Heart right ventricle (tissue), 16 donors: ENCODE measurements at places on chromosomes 7 and 10. TPM values are rescaled to one million over a fixed set of nuclear protein-coding genes. Genes with fewer than 3 reads are reported as not detected.
A peak's percentile ranks its signal among the peaks of the same experiment; 100 is the strongest.

DNA sequence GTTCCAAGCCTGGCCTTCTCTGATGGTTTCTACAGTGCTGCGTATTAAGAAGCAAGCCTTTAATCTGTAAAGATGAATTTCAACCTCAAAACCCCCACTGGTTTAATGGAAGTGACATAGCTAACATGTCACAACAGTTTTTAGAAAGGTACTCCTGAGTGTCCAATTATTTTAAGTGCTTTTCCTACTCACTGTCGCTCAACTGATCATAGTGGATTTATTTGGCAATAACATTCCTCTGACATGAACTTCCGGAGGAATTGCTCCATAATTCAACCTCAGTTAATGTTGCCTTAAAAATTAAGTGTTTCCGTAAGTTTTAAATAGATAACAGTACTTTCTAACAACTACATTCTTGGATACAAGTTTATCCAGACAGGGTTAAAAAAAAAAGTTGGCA lies 57.5 kb downstream of the AGMO start:
- H3K4me1 ChIP-seq, result peaks cover 25% of the 10 kb centered on the region
- no peak for DNase-seq
- no peaks in the 10 kb centered on the region for H3K36me3 ChIP-seq
- H3K4me3 ChIP-seq, result no peak overlapping the region
- no peak overlapping the region for H3K27ac ChIP-seq
- H3K27me3 ChIP-seq, result no peaks in the 10 kb centered on the region

- no peaks in the 10 kb centered on the region for H3K36me3 ChIP-seq
- peak overlapping the region; percentile 51 for H3K27ac ChIP-seq
- DNase-seq, result peak; percentile 16
- H3K4me3 ChIP-seq, result no peak overlapping the region
Measured at GRCh38 chr7:112868609-112869008, 78.4 kb upstream of the TMEM168 start.

DNA sequence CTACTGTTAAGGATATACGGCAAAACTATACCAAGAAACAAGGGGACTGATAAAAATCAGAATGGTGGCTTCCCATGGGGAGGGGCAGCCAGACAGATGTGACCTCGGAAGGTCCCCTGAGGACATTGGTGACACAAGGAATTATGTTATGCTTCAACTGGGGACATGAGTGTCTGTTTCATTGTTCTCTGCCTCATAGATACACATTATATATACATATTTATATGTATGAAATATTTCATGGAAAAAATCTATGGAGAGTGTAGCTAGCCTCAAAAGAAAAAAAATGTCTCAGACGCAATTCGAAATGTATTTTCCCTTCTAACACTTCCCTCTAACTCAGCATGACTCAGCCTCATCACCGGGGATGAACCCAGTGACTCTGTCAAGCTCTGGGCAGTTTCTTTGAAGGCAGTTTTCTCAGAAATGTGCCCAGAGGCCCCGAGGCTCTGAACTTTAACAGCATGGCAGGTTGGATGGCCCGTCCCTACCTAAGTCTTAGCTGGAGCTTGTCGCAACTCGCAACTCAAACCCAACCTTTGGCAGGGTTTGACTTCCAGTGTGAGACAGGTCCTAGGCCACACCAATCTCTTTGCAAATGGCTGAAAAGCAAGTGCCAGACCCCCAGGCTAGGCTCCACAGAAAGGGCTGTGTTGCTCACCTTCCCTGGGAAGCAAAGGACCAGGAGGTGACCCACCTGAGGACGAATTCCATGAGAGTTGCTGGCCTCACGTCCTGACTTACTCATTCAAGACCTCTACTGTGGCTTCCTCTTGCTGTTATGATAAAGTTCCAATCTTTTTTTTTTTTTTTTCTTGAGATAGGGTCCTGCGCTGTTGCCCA lies 86.9 kb downstream of the CARD11 start:
- no peaks in the 10 kb centered on the region for H3K27me3 ChIP-seq
- no peak overlapping the region for H3K27ac ChIP-seq
- H3K4me1 ChIP-seq, result no peaks in the 10 kb centered on the region
- H3K36me3 ChIP-seq, result no peaks in the 10 kb centered on the region
- no peak for DNase-seq

GRCh38 chr7:71594736-71595135 lies 462.8 kb downstream of the GALNT17 start:
- H3K4me1 ChIP-seq, result no peaks in the 10 kb centered on the region
- no peak overlapping the region for H3K27ac ChIP-seq
- H3K36me3 ChIP-seq, result no peaks in the 10 kb centered on the region
- H3K4me3 ChIP-seq, result no peak overlapping the region

DNA sequence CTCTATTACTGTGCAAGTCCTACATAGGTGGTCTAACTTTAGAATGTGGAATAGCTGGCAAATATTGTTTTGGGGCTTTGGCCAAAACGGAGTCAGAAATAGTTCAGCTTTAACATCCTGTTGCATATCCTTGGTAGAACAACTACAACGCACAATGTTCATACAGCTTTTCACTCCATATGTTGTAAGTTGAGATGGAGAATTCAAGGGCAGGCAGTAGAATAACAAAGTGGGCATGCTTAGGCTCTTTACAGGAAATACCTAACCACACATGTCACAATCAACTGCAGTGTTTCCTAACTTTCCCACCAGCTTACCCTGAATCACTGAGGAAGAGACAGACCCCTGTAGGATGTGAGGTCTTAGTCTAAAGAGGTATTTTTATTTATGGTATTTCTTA lies 122.3 kb downstream of the PPP1R3A start:
- no peak overlapping the region for H3K4me3 ChIP-seq
- H3K36me3 ChIP-seq, result no peaks in the 10 kb centered on the region
- no peaks in the 10 kb centered on the region for H3K27me3 ChIP-seq
- H3K27ac ChIP-seq, result no peak overlapping the region
- H3K4me1 ChIP-seq, result no peaks in the 10 kb centered on the region
- no peak for DNase-seq

DNA sequence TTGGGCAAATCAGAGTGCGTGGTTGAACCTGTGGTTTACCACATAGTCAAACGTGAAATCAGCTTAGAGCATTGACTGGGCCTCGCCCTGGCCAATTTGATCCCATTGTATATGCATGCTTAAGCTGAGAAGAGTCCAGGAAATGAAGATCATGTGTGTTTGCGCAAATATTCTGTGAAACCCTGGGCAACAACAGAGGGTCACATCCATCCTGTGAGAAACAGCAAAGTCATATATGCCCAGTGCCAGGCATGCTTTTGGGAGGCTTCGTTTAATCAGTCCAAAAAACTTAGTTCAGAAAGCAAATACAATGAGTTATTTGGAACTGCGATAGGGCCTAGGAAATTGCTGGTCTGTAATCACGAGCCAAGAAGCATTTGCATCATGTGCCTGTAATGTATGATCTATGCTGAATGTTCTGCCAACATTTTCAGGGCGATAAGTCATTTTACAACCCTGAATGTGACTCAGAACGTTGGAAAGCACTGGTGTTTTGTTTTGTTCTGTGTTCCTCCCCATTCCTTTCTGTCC lies 412.1 kb upstream of the CELF2 start:
- no peaks in the 10 kb centered on the region for H3K4me1 ChIP-seq
- H3K36me3 ChIP-seq, result no peaks in the 10 kb centered on the region
- DNase-seq, result no peak
- H3K27ac ChIP-seq, result peak overlapping the region; percentile 17

DNA sequence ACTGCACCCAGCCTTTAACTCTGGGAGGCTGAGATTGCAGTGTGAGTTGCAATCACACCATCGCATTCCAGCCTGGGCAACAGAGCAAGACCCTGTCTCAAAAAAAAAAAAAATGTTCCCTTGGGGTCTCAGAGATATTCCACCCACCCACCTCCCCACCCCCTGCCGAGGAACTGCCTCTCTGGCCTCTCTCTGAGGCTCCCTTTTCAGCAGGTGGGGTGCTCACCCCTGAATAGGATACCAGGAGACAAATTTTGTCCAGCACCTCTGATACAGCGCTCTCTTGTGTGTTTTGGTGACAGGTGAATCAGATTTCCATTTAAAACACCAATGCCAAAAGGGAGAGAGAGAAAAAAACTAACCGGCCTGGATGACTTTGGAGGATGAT lies 92.6 kb upstream of the KIF5B start:
- peaks cover 19% of the 10 kb centered on the region for H3K4me1 ChIP-seq
- H3K4me3 ChIP-seq, result no peak overlapping the region
- no peaks in the 10 kb centered on the region for H3K27me3 ChIP-seq
- H3K36me3 ChIP-seq, result no peaks in the 10 kb centered on the region

GRCh38 chr7:134108802-134109201 lies 18.3 kb upstream of the LRGUK start:
- no peaks in the 10 kb centered on the region for H3K4me1 ChIP-seq
- no peaks in the 10 kb centered on the region for H3K36me3 ChIP-seq
- no peak overlapping the region for H3K4me3 ChIP-seq
- no peaks in the 10 kb centered on the region for H3K27me3 ChIP-seq

DNA sequence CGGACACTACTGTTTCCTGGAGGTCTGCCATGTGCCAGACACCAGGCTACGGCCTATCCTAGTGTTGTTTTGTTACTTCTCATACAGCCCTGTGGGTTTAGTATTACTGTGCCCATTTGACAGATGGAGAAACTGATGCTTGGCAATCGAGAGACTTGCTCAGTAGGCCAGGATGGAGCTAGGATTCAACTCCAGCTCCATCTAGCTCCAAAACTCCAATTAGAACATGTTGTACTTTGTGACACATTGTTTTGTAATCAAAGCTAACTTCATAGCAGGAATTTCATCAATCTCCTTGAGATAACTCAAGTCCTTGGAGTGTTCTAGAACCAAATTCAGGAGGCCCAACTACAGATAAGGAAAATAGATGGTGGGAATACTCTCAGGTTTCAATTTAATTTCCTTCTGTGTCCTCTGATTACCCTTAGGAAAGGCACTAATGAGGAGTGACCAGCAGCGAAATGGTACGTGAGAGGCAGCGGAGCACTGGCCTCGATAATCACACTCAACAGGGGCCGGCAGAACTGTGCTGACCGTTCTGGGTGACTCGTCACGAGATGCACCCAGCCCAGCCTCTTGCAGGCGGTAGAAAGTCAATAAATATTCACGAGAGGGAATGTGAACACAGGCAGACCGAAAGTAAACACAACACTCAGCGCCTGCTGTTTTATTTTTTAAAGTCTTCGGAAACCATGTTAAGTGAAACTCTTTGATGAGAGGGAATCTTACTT lies 269.6 kb upstream of the NEBL start:
- H3K27ac ChIP-seq, result no peak overlapping the region
- no peaks in the 10 kb centered on the region for H3K27me3 ChIP-seq
- H3K36me3 ChIP-seq, result no peaks in the 10 kb centered on the region
- no peak for DNase-seq
- H3K4me1 ChIP-seq, result no peaks in the 10 kb centered on the region

- no peaks in the 10 kb centered on the region for H3K27me3 ChIP-seq
- DNase-seq, result no peak
- H3K27ac ChIP-seq, result no peak overlapping the region
- H3K4me1 ChIP-seq, result no peaks in the 10 kb centered on the region
Measured at GRCh38 chr10:61589547-61590243, 73.0 kb upstream of the CABCOCO1 start.

DNA sequence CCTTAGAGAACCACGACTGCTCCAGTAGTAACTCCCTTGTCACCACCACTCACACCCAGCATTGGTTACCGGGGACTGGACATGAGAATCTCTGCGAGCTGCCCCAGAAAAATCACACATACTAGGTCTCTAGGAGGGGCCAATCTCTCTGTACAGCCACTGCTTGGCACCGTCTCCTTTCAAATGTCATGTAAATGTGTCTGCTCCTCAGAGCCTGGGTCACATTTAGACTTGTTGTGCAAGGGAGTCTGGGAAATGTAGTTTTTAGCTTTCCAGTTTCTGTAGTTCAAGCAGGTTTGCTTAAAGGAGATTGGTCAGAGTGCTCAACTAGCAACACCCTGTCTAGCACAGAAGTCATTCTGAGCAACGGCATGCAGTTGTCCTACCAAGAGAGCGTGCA lies 60.0 kb downstream of the CHN2 start:
- H3K4me1 ChIP-seq, result no peaks in the 10 kb centered on the region
- H3K27ac ChIP-seq, result peak overlapping the region; percentile 21
- H3K27me3 ChIP-seq, result no peaks in the 10 kb centered on the region
- DNase-seq, result no peak
- H3K36me3 ChIP-seq, result no peaks in the 10 kb centered on the region

GRCh38 chr7:107613948-107614347 lies 33.9 kb downstream of the BCAP29 start:
- H3K36me3 ChIP-seq, result no peaks in the 10 kb centered on the region
- no peak for DNase-seq
- H3K27me3 ChIP-seq, result no peaks in the 10 kb centered on the region
- H3K27ac ChIP-seq, result no peak overlapping the region
- peaks cover 23% of the 10 kb centered on the region for H3K4me1 ChIP-seq

- no peaks in the 10 kb centered on the region for H3K27me3 ChIP-seq
- no peak overlapping the region for H3K4me3 ChIP-seq
- H3K27ac ChIP-seq, result no peak overlapping the region
- no peaks in the 10 kb centered on the region for H3K36me3 ChIP-seq
- H3K4me1 ChIP-seq, result no peaks in the 10 kb centered on the region
Measured at GRCh38 chr7:106022193-106022821, 59.2 kb downstream of the CDHR3 start.

- H3K36me3 ChIP-seq, result no peaks in the 10 kb centered on the region
- peak overlapping the region; percentile 58 for H3K4me3 ChIP-seq
- peaks cover 8% of the 10 kb centered on the region for H3K4me1 ChIP-seq
- peak; percentile 51 for DNase-seq
- no peaks in the 10 kb centered on the region for H3K27me3 ChIP-seq
- H3K27ac ChIP-seq, result peak overlapping the region; percentile 64
Measured at GRCh38 chr7:128031901-128032604, 816 bp upstream of the LRRC4 start.

Gene FFAR4
- 0.12 TPM for polyA plus RNA-seq

Gene GIMAP8
- polyA plus RNA-seq, result 19.2 TPM

Gene RHOBTB1
- 7.1 TPM for polyA plus RNA-seq

Gene ELAPOR2
- polyA plus RNA-seq, result 1.4 TPM

Gene CDH23
- 7.2 TPM for polyA plus RNA-seq

Gene FOXP2
- 1.3 TPM for polyA plus RNA-seq

Gene CYP3A4
- polyA plus RNA-seq, result not detected

Gene TMEM270
- not detected for polyA plus RNA-seq
